ENCODE measurements at places on chromosomes 1 and 21. TPM values are rescaled to one million over a fixed set of nuclear protein-coding genes. Genes with fewer than 3 reads are reported as not detected.

- DNase-seq = no peak
These were observed 149.2 kb downstream of the NCAM2 start for GRCh38 chr21:21147374-21147745.

- peak; percentile 55 for DNase-seq
These were observed 69.2 kb downstream of the SCCPDH start for GRCh38 chr1:246793356-246793896.

DNA sequence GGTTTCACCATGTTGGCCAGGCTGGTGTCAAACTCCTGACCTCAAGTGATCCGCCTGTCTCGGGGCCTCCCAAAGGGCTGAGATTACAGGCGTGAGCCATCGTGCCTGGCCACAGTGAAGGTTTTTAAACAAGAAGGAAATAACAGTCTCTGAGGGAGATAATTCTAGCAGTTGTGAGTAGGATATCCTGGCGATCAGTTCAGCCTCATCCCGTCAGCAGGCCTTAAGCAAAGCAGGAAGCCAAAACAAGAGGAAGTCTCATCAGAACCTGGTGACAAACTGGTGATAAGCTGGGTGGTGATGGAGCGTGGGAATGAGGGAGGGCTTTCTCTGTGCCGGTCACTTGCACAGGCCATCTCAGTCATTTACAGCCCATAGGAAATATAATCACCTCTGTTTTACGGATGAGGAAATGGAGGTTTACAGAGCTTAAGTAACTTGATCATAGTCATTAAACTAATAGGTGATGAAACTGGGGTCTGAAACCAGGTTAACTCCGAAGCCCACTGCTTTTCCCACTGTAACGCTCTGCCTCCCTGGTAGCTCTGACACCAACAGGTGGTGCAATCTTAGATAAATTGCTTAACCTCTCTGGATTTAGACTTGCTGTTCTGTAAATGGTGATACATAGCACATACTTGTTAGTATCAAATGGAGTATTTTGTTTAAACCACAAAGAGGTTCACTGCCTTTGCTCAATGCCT, 40.8 kb upstream of the A3GALT2 start:
- no peak for DNase-seq

GRCh38 chr1:221394011-221394544, 347.8 kb downstream of the DUSP10 start:
- DNase-seq = no peak

DNA sequence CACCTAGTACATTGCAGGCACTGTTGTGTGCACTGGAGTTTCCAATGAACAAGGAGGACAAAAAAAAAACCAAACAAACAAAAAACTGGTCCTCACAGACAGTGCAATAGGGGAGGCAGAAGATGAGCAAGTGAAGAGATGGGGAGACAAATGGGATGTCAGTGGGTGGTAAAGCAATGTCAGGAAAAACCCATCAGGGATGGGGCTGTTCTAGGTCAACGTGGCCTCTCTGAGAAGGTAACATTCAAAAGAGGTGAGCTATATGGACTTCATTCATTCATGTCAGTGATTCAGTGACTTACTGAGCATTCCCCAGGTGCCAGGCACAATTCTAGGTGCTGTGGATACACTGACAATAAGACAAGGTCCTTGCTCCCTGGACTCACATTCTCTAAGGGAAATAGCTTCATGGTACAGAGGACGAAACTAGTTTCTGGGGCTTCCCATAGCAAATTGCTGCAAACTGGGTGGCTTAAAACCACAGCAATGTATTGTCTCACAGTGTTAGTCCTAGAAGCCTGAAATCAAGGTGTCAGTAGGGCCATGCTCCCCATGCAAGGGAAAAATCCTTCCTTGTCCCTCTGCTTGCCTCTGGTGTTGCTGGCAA, 140.5 kb upstream of the KLHDC7A start:
- DNase-seq = no peak

- DNase-seq = no peak
These were observed 96.8 kb downstream of the INTS7 start for GRCh38 chr1:211938561-211938997.

GRCh38 chr1:36067871-36068270, 16.0 kb upstream of the TEKT2 start:
- DNase-seq = no peak

DNA sequence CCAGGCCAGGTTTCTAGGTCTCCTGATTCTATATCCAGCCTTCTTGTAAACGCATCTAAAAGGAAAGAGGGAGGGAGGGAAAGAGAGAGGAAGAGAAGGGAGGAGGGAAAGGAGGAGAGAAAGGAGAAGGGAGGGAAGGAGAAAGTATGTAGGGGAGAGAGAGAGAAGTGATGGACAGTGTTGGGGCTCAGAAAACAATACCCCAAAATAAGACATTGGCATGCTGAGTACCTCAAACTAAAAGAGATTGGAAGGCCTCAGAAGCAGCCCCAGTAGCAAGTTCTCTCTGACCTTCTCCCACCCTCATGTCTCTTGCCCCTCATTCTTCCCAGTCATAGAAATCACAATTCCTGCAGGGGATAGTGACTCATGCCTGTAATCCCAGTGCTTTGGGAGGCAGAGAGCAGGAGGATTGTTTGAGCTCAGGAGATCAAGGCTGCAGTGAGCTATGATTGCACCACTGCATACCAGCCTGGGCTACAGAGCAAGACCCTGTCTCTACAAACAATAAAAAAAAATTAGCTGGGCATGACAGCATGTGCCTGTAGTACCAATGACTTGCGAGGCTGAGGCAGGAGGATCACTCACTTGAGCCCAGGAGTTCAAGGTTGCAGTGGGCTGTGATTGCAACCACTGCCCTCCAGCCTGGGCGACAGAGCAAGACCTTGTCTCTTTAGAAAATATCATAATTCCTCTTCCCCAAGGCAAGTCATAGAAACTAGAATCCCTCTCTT, 51.2 kb downstream of the DNTTIP2 start:
- DNase-seq = no peak

- DNase-seq = no peak
These were observed 1.7 kb upstream of the SORT1 start for GRCh38 chr1:109399326-109399957.

- DNase-seq = no peak
These were observed 119.8 kb downstream of the RNF220 start for GRCh38 chr1:44524655-44525500.

GRCh38 chr1:44784094-44785028, 3.6 kb downstream of the BEST4 start:
- no peak for DNase-seq

DNA sequence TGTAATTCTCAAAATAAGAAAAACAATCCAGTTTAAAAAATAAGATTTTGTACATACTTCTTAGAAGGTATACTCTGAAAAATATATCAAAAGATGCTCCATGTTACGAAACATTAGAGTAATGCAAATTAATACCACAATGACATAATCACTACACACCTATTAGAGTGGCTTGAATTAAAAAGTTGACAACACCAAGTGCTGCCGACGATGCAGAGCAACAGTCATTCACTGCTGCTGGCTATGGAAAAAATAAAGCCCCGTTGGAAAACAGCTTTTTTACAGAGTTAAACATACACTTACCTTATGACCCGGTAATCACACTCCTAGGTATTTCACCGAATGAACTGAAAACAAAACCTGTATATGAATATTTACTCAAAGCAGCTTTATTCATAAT, 14.8 kb downstream of the COA6 start:
- DNase-seq = no peak

DNA sequence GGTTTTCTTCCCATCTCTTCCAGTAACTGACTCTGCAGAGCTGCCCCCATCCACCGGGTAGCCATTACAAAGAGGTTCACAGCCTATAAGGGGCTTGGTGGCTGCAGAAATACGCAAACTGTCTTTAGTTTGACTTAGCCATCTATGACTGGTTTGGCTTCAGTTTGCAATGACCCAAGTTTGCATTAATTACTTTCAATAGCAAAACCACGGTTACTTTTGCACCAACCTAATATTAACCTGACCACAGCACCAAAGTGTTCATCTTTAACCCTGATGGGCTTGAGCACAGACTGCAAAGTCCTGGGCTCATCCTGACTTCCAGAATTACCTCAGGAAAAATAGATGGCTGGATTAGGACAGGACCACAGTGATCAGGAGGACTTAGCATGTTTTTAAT, 2.2 kb upstream of the HAO2 start:
- no peak for DNase-seq

- no peak for DNase-seq
These were observed 26.7 kb upstream of the RSPO1 start for GRCh38 chr1:37661401-37661800.

- DNase-seq = no peak
These were observed 2.6 kb downstream of the MTF2 start for GRCh38 chr1:93081716-93082115.

GRCh38 chr1:32014948-32015273, 1.2 kb downstream of the KHDRBS1 start:
- DNase-seq = no peak

- DNase-seq = no peak
These were observed 16.4 kb upstream of the NFASC start for GRCh38 chr1:204854286-204854685.

GRCh38 chr1:220818421-220819173, 31.9 kb downstream of the MTARC1 start:
- no peak for DNase-seq

MROH9 gene
- not detected for total RNA-seq

NASP gene
- total RNA-seq = 30.1 TPM

KRTAP13-2 gene
- total RNA-seq = not detected

SMPDL3B gene
- not detected for total RNA-seq

S100A2 gene
- total RNA-seq = 5.0 TPM

TSSK3 gene
- total RNA-seq = 2.6 TPM

FCRL6 gene
- 0.16 TPM for total RNA-seq

Data from cardiac septum (tissue), 1 donor.